Inflammatory macrophage (primary cell): ENCODE measurements at places on chromosomes 11 and 22.

DNA sequence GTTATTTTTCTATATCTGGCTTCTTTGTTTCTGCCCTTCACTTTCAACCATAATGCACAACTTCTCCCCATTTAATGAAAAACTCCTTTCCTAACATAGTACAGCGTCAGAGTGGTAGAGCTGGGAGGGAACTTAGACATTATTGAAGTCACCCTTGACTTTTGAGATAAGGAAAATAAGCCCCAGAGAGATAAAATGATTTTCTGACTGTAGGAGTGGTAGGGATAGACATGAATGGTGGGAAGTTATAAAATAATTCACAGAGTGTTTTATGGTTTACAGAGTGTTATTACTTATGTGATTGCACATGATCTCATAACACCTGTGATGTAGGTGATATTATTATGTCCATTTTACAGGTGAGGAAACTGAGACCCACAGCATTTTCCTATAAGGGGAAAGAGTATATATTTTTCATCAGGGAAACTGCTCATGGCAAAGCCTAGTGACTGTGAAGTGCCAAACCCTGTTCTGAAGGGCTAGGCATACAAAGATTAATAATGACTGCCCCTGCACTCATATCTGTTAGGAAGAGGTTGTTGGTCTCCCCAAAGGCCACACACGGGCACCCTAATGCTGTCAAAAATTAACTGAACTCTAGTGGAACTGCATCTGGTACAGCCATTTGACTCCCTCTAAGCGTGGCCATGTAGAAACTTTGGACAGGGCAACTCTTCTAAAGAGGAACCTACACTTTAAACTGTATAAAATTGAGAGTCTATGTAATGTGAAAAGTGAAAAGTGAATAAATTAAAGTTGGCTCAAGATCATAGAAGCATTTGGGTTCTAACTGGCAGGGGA lies 61.1 kb upstream of the PICALM start:
- DNase-seq: no peak

- no peak for DNase-seq
Observed at GRCh38 chr11:16610738-16611388, 127.6 kb upstream of the C11orf58 start.

- DNase-seq: no peak
Observed at GRCh38 chr11:19410032-19410431, 169.3 kb upstream of the E2F8 start.

- no peak for DNase-seq
Observed at GRCh38 chr11:4086575-4087353, 7.8 kb upstream of the RRM1 start.

GRCh38 chr22:39238966-39239505 lies 5.7 kb downstream of the PDGFB start:
- DNase-seq: no peak

- DNase-seq: no peak
Observed at GRCh38 chr11:26593691-26594090, 21.6 kb upstream of the MUC15 start.

DNA sequence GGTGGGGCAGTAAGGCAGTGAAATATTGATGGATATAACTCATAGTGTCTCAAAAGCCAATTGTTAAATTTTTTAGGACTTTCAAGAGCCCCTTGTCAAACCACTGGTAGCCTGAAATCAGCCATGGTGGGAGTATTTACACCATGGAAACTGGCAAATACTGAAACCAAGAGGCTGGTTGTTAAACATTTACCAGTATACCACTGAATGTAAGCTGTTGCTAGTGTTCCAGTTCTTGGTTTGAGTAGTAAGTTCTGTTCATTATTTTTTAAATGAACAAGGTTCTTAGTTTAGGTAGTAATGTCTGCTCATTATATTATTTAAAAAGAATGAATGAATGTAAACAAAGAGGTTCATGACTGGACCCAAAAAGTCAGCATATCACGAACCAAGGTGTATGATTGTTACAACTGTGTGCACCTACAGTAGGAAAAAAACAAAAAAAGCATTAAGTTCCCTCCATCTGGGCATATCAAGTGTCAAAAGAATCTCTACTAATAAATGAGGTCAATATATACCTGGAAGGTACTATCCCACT lies 4.5 kb upstream of the EIF3F start:
- DNase-seq: no peak

DNA sequence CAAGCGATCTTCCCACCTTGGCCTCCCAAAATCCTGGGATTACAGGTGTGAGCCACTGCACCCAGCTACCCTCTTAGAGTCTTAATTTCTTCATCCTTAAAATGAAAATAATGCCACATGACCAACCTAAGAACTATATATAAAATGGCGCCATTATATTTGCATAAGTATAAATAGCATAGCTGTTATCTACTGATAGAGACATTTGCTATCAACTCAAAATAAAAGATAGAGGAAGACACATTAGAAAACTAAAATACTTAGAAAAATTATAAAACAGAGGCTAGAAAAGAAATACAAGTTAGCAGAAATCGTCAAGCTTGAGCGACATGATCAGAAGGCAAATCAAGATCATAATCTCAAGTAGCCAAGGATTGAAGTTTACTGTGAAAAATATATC lies 6.2 kb downstream of the FAM168A start:
- DNase-seq: no peak

DNA sequence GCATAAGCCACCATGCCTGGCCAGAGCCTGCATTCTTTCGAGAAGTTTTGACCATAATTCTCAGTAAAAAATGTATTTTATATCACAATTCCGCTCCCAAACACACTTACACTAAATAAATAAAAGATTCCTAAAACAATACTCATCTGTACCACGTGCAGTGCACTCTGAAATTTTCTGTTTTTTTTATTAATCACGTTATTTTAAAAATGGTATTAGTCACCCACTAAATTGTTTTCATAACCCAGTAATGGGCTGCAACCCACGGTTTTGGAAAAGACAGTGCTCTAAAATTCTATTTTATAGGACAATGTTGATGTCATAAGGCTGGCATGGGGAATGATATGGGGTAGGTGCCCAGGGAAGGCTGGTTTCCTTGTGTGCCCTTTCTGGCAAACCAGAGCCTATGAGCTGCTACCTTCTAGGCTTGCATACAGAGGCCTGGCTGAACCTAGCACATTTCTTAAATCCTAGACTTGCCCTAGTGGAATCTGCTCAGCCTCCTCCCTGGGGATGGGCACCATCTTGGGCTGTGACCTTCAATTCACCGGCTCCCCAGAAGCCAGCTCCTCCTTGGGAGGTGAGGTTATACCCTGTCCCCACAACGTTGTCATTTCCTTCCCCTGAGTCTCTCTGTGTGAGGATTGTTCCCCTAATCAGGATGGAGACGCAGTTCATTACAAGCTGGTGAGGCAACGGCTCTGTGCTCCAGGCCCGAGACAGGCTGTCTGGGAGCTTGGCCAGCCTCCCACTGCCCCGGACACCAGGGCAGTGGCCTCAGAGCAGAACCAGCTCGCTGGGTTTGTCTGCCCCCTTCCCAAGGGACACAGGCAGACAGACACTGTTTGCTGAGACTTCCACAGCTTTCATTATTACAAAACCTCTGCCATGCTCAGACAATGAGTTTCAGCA lies 116.5 kb upstream of the NAV2 start:
- DNase-seq: no peak

DNA sequence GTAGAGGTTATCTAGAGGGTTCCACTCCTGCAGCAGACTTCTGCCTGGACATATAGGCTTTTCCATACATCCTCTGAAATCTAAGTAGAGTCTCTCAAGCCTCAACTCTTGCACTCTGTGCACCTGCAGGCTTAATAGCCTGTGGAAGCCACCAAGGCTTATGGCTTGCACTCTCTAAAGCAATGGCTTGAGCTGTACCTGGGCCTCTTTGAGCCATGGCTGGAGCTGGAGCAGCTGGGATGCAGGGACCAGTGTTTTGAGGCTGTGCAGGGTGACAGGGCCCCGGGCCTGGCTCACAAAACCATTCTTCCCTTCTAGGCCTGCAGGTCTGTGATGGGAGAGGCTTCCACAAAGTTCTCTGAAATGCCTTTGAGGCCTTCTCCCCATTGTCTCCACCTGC lies 2.9 kb upstream of the NXPE4 start:
- no peak for DNase-seq

- DNase-seq: no peak
Observed at GRCh38 chr11:105897161-105897560, 124.9 kb downstream of the MSANTD4 start.
